Left lung (tissue), 14 donors: ENCODE measurements at places on chromosomes 2 and 18. TPM values are rescaled to one million over a fixed set of nuclear protein-coding genes. Genes with fewer than 3 reads are reported as not detected.
A peak's percentile ranks its signal among the peaks of the same experiment; 100 is the strongest.

- DNase-seq = no peak
Measured at GRCh38 chr2:69768235-69768634, 26.3 kb downstream of the ANXA4 start.

The CAVIN2 gene
- 75.4 TPM for polyA plus RNA-seq

DNA sequence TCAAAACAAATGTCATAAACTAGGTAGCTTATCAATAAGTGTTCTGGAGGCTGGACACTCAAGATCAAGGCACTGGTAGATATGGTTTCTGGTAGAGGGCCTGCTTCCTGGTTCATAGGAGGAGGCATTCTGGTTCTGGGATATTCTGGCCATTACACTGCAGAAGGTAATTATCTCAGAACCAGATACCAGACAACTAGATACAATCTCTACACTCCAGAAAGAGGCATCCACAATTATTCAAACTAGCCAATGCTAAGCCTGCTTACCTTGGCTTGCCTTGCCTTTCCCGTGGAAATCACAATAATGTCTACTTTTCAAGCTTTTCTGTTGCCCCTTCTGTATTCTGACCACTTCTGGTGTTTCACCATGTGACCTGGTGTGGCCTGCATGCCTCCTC lies 785.2 kb upstream of the GYPC start:
- DNase-seq = no peak

- no peak for DNase-seq
Measured at GRCh38 chr2:212912445-212913103, 238.8 kb downstream of the IKZF2 start.

- no peak for DNase-seq
Measured at GRCh38 chr2:31950946-31951562, 59.8 kb downstream of the MEMO1 start.

- no peak for DNase-seq
Measured at GRCh38 chr2:98769784-98770183, 38.9 kb upstream of the MGAT4A start.

DNA sequence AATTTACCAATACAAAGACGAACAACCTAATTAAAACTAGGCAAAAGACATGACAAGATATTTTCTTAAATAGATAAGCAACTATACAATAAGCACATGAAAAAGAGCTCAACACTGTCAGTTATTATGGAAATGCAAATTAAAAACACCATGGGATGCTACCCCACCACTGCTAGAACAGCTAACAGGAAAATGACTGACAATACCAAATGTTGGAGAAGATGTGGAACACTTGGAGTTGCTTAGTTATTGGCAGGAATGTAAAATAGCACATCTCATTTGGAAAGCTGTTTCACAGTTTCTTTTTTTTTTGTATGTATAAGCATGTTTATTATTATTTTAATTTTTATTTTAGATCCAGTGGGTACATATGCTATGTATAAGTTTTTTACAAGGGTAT lies 84.4 kb downstream of the CYRIA start:
- DNase-seq = no peak

The LAMA3 gene
- 123 TPM for polyA plus RNA-seq

DNA sequence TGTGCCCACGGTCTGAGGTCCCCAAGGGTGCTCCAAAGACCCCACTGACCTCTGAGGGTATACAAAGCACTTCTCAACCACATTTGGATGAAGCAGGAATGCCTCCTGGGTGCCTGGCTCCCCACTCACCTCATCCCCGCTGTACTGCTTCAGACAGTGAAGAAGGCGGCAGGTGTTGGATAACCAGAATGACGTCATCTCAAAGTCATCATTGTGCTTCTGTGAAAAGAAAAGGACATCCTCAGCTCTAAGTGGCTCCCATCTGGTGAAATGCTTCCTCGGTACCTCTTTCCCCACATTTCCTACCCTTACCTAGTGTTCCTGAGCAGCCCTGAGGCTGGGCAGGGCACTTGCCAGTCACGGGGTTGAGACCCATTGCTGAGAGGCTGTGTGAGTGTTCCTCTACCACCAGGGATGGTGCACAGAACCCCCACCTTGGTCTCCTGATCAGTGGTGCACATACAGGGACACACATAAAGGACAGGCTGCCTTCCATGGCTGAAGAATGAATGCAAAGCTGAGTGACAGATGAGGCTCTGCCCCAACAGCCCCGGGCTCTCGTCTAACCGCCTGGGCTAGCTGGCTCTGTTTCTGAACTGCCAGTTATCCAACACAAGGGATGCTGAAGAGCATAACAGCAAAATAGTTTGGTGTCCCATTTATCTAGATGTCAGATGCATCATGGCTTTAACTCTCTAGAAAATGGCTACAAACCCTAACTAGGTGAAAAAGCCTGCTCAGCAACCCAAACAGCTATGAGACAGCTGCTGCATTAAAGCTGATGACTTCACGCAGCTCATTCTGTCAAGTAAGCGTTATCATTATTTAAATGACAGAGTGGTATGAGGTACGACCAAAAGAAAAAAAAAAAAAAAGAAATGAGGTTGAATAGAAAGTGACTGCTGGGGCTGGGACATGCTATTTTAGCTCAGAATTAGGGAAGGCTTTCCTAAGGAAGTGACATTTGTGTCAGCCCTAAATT lies 28.2 kb upstream of the ACAA2 start:
- no peak for DNase-seq

- DNase-seq = no peak
Measured at GRCh38 chr2:141501752-141502151, 629.1 kb downstream of the LRP1B start.

- peak; percentile 87 for DNase-seq
Measured at GRCh38 chr2:240604291-240604938, 17.9 kb downstream of the CAPN10 start.

The PPM1G gene
- 81.1 TPM for polyA plus RNA-seq

The POTEJ gene
- polyA plus RNA-seq = 0.60 TPM

The ATP8B1 gene
- polyA plus RNA-seq = 17.7 TPM

DNA sequence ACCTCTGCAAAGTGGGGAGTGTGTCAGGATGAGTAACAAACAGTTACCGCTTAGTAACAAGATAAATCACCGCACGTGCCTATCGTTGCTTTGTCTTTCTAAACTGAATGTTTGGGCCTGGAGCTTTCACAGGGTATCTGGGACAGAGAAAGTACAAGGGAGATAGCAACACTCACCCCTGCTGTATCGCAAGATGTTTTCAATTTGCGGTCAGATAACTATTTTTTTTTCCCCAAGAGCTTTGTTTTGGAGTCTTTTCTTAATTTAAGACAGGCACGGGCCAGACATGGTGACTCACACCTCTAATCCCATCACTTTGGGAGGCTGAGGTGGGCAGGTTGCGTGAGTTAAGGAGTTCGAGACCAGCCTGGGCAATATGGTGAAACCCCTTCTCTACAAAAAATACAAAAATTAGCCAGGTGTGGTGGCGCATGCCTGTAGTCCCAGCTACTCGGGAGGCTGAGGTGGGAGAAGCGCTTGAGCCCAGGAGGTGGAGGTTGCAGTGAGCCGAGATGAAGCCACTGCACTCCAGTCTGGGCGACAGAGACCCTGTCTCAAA lies 146.6 kb downstream of the GBX2 start:
- no peak for DNase-seq

GRCh38 chr18:711310-711656 lies 1.1 kb downstream of the ENOSF1 start:
- no peak for DNase-seq

DNA sequence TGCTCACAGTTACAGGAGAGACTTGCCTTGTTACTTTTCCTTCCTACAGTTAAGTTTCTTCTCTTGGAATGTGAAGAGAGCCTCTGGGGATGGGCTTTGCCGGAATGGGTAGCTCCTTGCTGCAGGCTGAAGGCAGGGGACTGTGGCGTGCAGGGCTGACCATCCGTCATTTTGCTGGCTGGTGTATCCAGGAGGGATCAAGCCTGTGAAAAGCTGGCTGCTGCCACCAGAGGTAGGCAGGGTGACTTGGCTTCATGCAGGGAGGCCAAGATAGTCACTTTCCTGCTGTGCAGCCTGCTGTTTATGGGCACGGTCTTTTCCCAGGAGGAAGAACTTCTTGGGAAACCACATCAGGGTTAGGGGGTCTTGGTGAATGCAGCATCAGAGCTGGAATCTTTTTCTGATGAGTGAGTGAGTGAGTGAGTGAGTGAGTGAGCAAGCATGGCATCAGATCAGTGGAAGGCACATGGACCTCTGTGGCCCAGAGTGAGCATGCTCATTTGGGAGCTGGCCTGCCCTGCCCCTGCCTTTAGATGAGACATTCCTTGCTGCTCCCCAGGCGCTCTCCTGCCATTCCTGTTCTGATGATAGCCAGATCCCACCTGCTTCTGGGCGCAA lies 33.0 kb downstream of the FHOD3 start:
- no peak for DNase-seq

DNA sequence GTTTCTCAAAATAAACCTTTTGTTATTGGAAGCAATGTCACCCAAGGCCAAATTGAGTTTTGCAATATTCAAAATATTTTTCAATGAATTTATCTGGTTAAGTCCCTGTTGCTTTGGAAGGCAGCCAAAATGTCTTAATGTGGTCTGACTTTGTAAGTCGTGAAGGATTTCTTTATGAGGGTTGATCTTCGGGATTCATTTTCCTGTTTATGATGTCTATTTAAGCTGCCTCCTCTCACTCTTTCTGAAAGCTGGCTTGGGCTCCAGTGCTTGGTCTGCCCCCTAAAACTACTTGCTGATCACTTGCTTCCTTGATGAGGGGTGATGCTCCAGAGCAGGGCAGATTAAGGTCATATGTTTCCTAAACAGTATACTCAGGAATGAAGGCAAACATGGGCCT lies 141.1 kb downstream of the ANTXR1 start:
- DNase-seq = no peak

DNA sequence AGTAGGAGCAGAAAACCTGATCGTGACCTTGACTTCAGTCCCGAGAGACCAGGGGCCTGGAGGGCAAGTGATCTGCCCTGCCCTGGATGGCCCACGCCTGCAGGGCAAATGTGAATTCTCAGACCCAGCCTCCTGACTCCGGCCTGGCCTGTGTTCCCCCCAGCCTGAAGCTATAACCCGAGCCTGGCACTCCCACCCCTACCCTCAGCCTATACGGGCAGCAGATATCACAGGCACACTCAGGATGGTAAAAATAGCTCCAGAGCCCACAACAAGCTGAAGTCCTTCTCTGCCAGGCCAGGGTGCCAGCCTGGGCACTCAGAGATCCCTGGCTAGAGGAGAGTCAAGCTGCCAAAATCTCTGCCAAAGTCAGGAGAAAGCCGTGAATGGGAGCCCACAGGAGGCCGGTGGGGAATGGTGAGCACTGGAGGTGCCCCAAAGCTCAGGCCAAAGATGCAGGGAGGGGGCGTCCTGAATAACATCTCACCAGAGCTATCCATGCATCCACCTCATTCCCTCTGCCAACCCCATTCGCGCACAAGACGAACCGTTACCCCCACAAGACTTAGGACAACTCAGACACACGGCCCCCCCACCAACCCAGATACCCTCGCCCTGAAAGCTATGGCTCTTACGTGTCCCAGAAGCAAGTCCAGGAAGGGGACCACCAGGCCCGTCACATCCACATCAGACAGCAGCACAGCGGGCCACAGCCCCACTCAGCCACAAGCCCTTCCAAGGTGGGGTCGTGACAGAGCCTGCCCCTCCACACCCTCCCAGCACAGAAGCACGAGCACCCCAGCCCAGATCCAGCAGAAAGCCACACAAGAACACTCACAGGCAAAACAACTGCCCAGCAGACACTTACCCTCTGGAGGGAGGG lies 144.9 kb downstream of the TNS1 start:
- DNase-seq = peak; percentile 45

DNA sequence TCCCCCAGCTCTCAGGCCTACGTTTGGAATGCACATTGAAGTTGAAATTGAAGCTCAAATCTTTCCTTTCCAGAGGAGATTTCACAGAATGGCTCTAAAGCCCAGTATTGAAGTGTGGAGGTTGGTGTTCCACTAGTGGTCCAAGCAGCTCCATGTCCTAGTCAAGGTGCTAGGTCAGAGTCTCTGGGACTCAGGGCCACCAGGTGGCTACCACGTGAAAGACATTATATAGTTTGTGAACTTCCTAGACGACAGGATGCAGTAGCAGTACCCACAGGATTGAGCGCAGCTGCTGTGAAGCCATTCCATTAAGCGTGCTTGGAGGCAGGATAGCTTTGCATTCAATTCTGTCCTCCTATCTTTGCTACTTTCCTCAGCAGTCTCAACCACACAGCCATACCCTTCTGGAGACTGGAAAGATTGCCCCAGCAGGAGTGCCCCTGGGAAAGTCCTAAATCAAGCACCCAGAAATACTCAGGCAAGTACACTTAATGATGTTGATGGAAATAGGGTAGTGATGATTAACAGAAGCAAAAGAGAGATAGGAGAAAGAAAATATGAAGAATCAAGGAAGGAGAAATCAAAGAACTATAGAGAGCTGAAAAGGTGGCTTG lies 4.7 kb upstream of the TGFA start:
- no peak for DNase-seq

DNA sequence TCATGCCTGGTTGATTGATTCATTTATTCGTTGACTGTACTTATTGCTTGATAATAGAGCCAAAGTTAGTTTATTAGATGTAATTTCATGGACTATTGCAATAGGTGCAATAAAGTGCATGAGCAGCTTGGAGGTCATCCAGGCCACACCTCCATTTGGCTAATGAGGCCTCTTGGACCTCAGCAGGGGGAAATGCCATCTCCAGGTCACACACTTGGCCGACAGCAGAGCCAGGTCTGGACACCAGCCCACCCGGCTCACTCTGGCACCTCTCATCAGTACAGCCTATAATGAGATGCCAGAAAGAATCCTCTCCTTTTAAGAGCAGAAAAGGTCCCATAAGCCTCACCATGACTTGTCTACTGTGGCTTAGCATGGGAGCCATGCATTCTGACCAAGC lies 71.2 kb upstream of the AFF3 start:
- no peak for DNase-seq

- no peak for DNase-seq
Measured at GRCh38 chr18:68314403-68314802, 400.5 kb downstream of the TMX3 start.

The SERPINB7 gene
- polyA plus RNA-seq = not detected

The INHA gene
- polyA plus RNA-seq = 1.1 TPM
